ENCODE measurements at places on chromosomes 16 and 17. TPM values are rescaled to one million over a fixed set of nuclear protein-coding genes. Genes with fewer than 3 reads are reported as not detected.

Gene ENO3
- polyA plus RNA-seq: 1.8 TPM

Gene AURKB
- not detected for polyA plus RNA-seq

Gene TBC1D3L
- polyA plus RNA-seq: 0.41 TPM

Gene TRPV3
- 0.21 TPM for polyA plus RNA-seq

Gene SPATA33
- 1.5 TPM for polyA plus RNA-seq

Data from naive B cell (primary cell).